ENCODE measurements at places on chromosomes 2 and 18. TPM values are rescaled to one million over a fixed set of nuclear protein-coding genes. Genes with fewer than 3 reads are reported as not detected.
A peak's percentile ranks its signal among the peaks of the same experiment; 100 is the strongest.

MYO5B gene
- 0.14 TPM for total RNA-seq

ABCB11 gene
- not detected for total RNA-seq

IL1R2 gene
- 10.0 TPM for total RNA-seq

RIF1 gene
- 32.5 TPM for total RNA-seq

TMEM178A gene
- 3.9 TPM for total RNA-seq

CACNB4 gene
- total RNA-seq = 2.6 TPM

SMYD1 gene
- total RNA-seq = 39.6 TPM

LIPG gene
- 3.9 TPM for total RNA-seq

NR4A2 gene
- 2.6 TPM for total RNA-seq

TRIM54 gene
- total RNA-seq = not detected

CYP1B1 gene
- 12.6 TPM for total RNA-seq

BOLA3 gene
- total RNA-seq = 44.4 TPM

CAPN14 gene
- 0.16 TPM for total RNA-seq

CDK5R2 gene
- total RNA-seq = 0.14 TPM

FOXD4L1 gene
- total RNA-seq = 1.1 TPM

LHCGR gene
- total RNA-seq = not detected

PLB1 gene
- total RNA-seq = 2.1 TPM

DNA sequence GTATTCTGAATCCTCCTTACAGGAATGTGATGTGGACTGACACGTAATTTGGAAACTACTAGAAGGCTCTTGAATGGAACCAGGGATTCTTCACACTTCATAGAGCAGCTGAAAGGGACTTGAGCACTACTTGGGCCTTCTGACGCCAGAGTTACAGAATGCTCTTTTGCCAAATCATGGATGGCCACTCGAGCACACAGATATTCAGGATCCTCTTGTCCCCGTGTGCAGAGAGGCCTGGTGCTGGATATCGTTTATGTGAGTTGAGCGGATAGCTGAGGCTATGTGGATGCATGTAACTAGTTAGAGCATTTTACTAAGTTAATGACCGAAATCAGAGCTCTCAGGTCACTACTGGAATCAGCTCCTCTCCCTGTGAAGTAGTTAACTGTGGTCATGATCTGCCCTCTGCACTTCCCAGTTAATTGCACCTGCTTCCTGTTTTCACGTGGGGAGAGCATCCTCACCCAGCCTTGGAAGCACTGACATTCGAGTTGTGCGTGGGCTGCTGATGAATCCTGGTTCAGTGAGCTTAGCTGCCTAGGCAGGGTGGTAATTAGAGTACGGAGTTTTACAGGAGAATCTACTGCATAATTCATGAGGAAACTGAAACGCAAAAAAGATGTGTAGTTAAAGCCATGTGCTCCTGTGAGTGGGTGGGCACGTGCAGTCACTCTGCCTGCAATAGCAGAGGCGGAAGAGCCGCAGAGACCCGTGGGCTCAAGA lies 5.2 kb upstream of the TPO start:
- DNase-seq = no peak
- H3K4me1 ChIP-seq = no peaks in the 10 kb centered on the region
- no peak overlapping the region for H3K4me3 ChIP-seq
- no peaks in the 10 kb centered on the region for H3K36me3 ChIP-seq
- H3K27ac ChIP-seq = no peak overlapping the region
- no peaks in the 10 kb centered on the region for H3K27me3 ChIP-seq

GRCh38 chr2:215269397-215270117 lies 42.3 kb upstream of the ATIC start:
- no peak for DNase-seq
- no peaks in the 10 kb centered on the region for H3K4me1 ChIP-seq
- no peak overlapping the region for H3K4me3 ChIP-seq
- no peaks in the 10 kb centered on the region for H3K27me3 ChIP-seq
- H3K27ac ChIP-seq = no peak overlapping the region
- no peaks in the 10 kb centered on the region for H3K36me3 ChIP-seq

DNA sequence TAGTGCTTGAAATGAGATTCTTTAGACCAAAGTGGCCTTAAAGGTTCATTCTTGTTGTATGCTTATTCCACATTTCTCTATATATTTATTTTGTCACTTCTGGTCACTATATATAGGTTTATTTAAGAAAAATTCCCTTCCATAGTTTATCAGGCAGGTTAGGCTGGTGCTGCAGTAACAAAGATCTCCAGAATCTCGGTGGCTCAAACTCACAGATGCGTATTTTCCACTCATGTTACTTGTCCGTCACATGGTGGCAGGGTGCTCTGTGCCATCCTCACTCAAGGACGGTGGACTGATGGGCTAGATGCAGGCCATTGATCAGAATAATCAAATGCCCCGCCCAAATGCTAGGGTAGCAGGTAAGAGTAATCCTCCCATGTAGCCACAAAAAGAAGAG lies 19.8 kb downstream of the SPTBN1 start:
- no peak overlapping the region for H3K4me3 ChIP-seq
- H3K36me3 ChIP-seq = no peaks in the 10 kb centered on the region
- peaks cover 90% of the 10 kb centered on the region for H3K4me1 ChIP-seq
- H3K27ac ChIP-seq = no peak overlapping the region
- H3K27me3 ChIP-seq = no peaks in the 10 kb centered on the region

- H3K4me3 ChIP-seq = no peak overlapping the region
- H3K4me1 ChIP-seq = no peaks in the 10 kb centered on the region
- no peaks in the 10 kb centered on the region for H3K36me3 ChIP-seq
- H3K27me3 ChIP-seq = no peaks in the 10 kb centered on the region
- no peak overlapping the region for H3K27ac ChIP-seq
These were observed 195.9 kb upstream of the DTNA start for GRCh38 chr18:34514238-34514637.

- no peaks in the 10 kb centered on the region for H3K4me1 ChIP-seq
- no peak overlapping the region for H3K27ac ChIP-seq
- H3K36me3 ChIP-seq = no peaks in the 10 kb centered on the region
- peak; percentile 69 for DNase-seq
- no peaks in the 10 kb centered on the region for H3K27me3 ChIP-seq
These were observed 35.0 kb downstream of the RTN4 start for GRCh38 chr2:55014962-55015939.

GRCh38 chr2:139170406-139170805 lies 390.2 kb upstream of the NXPH2 start:
- no peaks in the 10 kb centered on the region for H3K36me3 ChIP-seq
- H3K27ac ChIP-seq = no peak overlapping the region
- no peak overlapping the region for H3K4me3 ChIP-seq
- H3K27me3 ChIP-seq = no peaks in the 10 kb centered on the region
- H3K4me1 ChIP-seq = no peaks in the 10 kb centered on the region

- H3K27me3 ChIP-seq = no peaks in the 10 kb centered on the region
- DNase-seq = no peak
- no peaks in the 10 kb centered on the region for H3K36me3 ChIP-seq
- H3K4me1 ChIP-seq = peaks cover 37% of the 10 kb centered on the region
These were observed 615 bp upstream of the CCNT2 start for GRCh38 chr2:134917888-134918525.

- H3K27ac ChIP-seq = no peak overlapping the region
- no peak overlapping the region for H3K4me3 ChIP-seq
- DNase-seq = no peak
- no peaks in the 10 kb centered on the region for H3K36me3 ChIP-seq
- H3K27me3 ChIP-seq = no peaks in the 10 kb centered on the region
These were observed 27.8 kb downstream of the ANKRD62 start for GRCh38 chr18:12121175-12122042.

DNA sequence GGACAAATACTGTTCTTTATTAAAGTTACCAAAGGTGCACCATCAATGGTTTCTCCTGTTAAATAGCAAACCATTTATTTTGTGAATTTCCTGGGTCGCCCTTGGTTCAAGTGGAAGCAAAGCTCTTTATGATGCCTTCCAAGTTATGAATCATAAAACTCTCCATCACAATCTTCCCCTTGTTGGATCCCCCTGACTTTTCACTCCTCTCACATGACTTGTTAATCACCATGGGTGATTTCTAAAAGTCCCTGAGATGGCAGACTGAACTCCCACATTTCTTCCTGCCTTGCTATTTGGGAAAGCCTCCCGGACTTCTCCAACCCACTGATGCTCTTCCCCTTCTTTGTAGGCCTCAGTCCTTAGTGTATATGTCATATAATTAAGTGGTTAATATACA lies 176.0 kb downstream of the THADA start:
- peaks cover 20% of the 10 kb centered on the region for H3K4me1 ChIP-seq
- H3K27ac ChIP-seq = no peak overlapping the region
- no peak for DNase-seq
- H3K4me3 ChIP-seq = no peak overlapping the region

GRCh38 chr2:108637304-108637669 lies 82.0 kb upstream of the RANBP2 start:
- H3K27me3 ChIP-seq = no peaks in the 10 kb centered on the region
- H3K27ac ChIP-seq = peak overlapping the region; percentile 56
- peaks cover 59% of the 10 kb centered on the region for H3K4me1 ChIP-seq
- H3K4me3 ChIP-seq = no peak overlapping the region
- no peak for DNase-seq
- H3K36me3 ChIP-seq = no peaks in the 10 kb centered on the region

- H3K36me3 ChIP-seq = no peaks in the 10 kb centered on the region
- peaks cover 29% of the 10 kb centered on the region for H3K4me1 ChIP-seq
- H3K27ac ChIP-seq = no peak overlapping the region
These were observed 13.3 kb downstream of the PRKCE start for GRCh38 chr2:45664635-45665261.

DNA sequence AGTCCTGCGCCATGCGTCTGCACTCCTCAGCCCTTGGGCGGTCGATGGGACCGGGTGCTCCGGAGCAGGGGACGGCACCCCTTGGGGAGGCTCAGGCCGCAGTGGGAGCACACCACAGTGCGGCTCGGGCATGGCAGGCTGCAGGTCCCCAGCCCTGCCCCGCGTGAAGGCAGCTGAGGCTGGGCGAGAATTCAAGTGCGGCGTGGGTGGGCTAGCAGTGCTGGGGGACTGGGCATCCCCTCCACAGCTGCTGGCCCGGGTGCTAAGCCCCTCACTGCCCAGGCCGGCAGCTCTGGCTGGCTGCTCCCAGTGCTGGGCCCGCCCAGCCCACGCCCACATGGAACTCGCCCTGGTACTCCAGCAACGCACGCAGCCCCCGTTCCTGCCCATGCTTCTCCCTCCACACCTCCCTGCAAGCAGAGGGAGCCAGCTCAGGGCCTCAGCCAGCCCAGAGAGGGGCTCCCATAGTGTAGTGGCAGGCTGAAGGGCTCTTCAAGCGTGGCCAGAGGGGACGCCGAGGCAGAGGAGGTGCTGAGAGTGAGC lies 198.3 kb upstream of the CNTNAP5 start:
- H3K27ac ChIP-seq = no peak overlapping the region
- no peaks in the 10 kb centered on the region for H3K36me3 ChIP-seq

DNA sequence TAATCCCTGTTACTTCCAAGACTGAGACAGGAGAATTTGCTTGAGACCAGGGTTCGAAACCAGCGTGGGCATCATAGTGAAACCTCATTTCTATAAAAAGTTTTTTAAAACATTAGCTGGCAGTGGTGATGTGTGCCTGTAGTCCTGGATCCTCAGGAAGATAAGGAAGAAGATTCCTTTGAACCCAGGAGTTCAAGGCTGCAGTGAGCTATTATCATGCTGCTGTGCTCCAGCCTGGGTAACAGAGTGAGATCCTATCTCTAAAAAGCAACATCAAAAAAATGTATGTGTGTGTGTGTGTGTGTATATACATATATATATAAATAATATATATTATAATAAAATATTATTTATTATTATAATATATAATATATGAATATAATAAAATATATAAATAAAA lies 1417.6 kb upstream of the CDH2 start:
- H3K27me3 ChIP-seq = no peaks in the 10 kb centered on the region
- DNase-seq = no peak
- H3K36me3 ChIP-seq = no peaks in the 10 kb centered on the region

DNA sequence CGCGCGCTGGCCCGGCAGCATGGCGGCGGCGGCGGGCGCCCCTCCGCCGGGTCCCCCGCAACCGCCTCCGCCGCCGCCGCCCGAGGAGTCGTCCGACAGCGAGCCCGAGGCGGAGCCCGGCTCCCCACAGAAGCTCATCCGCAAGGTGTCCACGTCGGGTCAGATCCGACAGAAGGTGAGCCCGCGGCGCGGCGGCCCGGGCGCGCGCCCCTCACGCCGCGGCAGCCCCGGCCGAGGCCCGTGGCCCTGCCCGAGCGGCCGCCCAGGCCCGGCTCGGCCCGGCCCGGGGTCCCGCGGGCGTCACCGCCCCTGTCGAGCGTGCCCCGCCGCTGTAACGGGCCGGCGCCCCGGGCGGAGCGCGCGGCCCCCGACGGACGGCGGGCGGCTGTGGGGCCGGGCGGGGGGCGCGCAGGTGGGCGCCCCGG lies 218 bp downstream of the DGKD start:
- peak overlapping the region; percentile 56 for H3K27ac ChIP-seq
- no peaks in the 10 kb centered on the region for H3K36me3 ChIP-seq
- DNase-seq = no peak

DNA sequence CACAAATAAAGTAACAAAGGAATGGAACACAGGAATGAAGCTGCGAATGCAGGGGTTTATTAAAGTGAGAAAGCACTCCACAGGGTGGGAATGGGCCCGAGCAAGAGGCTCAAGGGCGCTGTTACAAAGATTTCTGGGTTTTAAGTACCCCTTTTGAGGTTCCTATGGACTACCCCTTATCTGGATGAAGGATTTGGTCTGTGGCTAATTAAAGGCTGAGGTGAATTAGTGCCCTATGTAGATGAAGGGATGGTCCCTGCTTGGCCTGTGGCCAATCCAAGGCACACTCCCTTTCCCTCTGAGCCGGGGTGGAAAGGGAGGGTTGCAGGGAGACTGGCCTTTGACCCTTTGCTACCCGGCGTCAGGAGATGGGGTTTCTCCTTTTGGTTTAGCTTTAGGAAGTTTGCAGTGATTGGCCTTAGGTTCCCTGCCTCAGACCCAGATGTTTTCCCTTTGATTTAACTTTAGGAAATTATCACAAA lies 47.5 kb upstream of the CNGA3 start:
- no peak overlapping the region for H3K27ac ChIP-seq
- no peaks in the 10 kb centered on the region for H3K36me3 ChIP-seq
- DNase-seq = no peak
- no peaks in the 10 kb centered on the region for H3K4me1 ChIP-seq
- no peaks in the 10 kb centered on the region for H3K27me3 ChIP-seq

- H3K27ac ChIP-seq = no peak overlapping the region
- no peaks in the 10 kb centered on the region for H3K36me3 ChIP-seq
- no peak overlapping the region for H3K4me3 ChIP-seq
- H3K27me3 ChIP-seq = no peaks in the 10 kb centered on the region
- DNase-seq = no peak
- H3K4me1 ChIP-seq = no peaks in the 10 kb centered on the region
These were observed 30.5 kb downstream of the SLC1A4 start for GRCh38 chr2:65019675-65020195.

DNA sequence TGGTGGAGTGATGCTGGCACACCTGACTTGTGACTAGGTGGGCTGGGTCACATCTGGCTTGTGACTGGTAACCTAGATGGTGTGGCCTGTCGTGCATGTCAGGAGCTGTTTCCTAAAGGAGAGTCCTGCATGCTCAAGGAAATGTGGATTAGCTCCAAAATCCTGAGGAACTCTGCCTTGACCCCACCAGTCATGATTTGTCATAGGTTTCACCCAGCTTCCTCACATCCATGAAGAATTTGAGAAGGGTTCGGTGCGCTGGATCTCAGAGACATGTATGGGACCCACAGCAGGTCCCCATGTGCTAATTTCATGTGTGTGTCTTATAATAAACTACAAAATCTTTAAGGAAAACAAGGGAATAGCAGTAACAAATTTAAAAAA lies 107.2 kb downstream of the COL6A3 start:
- DNase-seq = no peak
- no peaks in the 10 kb centered on the region for H3K36me3 ChIP-seq
- H3K4me1 ChIP-seq = peaks cover 55% of the 10 kb centered on the region
- no peak overlapping the region for H3K4me3 ChIP-seq
